Activated naive CD4-positive, alpha-beta T cell (primary cell): ENCODE measurements at places on chromosomes 7 and 10.

- DNase-seq = no peak
Observed at GRCh38 chr10:90775351-90776028, 82.3 kb downstream of the HTR7 start.

GRCh38 chr7:24501009-24501408, 72.2 kb upstream of the PALS2 start:
- no peak for DNase-seq

GRCh38 chr10:106913348-106913747, 251.2 kb downstream of the SORCS1 start:
- DNase-seq = no peak

DNA sequence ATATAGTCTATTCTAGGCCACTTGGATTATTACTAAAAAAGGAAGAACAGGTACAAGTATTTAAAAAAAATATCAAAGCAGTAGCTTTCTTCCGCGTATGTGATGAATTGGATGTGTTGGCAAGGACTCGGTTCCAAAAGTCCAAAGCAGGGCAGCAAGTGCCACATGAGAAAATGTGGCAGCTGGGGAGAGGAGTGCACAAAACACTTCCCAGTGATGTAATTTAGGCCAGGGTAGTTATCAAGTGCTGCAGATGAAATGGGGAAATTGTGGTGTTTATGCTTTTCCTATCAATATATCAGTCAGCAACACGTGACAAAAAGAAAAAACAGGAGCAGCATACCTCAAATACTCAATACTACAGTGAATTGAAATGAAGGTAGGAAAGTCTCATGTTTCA, 7.0 kb downstream of the RHOBTB1 start:
- no peak for DNase-seq

DNA sequence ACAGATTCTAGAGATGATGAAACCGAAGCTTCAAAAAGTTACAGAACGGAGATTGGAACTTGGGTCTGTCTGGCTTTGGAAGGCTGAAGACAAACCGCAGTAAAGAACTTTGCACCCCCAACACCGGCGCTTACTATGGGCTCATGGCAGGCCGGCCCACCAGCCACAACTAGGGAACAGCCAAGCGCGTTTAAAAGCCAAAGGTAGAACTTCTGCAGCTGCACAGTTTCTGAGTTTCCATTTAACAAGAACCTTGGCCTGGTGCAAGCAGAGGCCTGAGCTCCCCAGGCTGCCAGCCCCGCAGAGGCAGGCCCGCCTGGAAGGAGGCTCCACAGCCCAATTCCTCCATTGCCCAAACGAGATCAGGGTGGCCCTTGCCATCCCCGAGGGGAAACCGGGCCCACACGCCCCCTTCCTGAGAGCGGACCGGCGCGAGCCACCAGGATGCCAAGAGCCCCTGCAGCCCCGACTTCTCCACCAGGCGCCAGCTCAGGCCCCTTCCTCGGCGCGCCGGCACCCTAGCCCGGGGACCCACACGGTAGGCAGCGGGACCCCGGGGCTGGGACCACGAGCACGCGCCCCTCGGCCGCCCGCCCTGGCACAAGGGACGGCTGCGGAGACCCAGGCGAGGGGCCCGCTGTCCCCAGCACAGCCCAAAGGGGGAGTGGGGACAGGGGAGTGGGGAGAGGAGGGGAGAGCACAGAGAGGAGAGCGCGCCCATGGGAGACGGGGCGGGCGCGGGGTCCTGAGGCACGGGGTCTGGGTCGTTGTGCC, 566 bp downstream of the MAD1L1 start:
- DNase-seq = no peak

DNA sequence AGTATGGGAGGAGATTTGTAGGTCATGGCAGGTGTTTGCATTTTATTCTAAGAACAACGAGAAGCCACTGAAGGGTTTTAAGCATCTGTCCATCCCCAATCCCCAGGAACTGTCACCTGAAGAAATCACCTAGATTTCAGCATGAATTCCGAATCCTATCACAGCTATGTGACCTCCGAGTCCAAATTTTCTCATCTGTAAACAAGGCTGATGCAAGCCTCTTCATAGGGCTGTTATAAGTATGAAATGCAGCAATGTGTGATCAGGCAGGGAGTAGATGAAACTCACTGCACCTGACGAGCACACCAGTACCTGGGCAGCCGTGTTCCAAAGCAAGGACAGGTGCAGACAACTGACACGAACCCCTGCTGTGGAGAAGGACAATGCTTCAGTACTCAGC, 14.0 kb downstream of the HABP2 start:
- DNase-seq = no peak

DNA sequence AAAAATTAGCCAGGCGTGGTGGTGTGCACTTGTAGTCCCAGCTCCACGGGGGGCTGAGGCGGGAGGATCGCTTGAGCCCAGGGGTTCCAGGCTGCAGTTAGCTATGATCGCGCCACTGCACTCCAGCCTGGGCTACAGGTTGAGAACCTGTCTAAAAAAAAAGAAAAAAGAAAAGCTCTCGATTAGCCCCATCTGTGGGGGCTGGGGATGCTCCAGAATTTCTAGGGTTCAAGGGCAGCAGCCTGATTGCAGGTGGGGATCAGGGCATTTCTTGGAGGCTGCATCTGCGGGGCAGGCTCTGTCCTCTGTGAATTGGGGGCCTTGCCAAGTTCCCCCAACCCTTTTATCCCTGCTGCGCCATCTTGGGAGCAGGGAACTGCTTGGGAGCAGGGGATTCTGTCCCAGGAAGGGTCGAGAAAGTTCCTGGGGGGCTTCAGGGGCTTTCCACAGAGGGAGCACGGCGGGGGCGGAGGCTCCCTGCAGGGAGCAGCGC, 651 bp upstream of the ARPC1A start:
- no peak for DNase-seq

GRCh38 chr7:132359743-132360142, 216.5 kb downstream of the PLXNA4 start:
- DNase-seq = no peak

DNA sequence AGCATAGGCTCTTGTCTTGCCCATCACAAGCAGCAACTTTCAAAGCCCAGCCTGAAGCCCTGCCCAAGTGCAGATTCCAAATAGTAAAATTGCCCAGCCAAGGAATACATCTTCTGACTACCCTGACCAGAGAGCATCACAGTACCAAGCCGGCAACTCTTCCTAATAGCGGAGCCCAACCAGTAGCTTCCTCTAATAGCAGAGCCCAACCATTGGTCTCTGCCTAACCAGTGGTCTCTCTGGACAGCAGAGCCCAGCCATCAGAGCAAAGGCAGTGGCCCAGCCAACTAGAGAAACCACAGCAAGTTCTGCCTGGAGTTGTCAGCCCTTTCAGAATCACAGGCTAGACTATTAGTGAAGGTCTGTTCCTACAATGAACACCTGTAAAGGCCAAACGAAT, 285.6 kb downstream of the HGF start:
- DNase-seq = no peak

DNA sequence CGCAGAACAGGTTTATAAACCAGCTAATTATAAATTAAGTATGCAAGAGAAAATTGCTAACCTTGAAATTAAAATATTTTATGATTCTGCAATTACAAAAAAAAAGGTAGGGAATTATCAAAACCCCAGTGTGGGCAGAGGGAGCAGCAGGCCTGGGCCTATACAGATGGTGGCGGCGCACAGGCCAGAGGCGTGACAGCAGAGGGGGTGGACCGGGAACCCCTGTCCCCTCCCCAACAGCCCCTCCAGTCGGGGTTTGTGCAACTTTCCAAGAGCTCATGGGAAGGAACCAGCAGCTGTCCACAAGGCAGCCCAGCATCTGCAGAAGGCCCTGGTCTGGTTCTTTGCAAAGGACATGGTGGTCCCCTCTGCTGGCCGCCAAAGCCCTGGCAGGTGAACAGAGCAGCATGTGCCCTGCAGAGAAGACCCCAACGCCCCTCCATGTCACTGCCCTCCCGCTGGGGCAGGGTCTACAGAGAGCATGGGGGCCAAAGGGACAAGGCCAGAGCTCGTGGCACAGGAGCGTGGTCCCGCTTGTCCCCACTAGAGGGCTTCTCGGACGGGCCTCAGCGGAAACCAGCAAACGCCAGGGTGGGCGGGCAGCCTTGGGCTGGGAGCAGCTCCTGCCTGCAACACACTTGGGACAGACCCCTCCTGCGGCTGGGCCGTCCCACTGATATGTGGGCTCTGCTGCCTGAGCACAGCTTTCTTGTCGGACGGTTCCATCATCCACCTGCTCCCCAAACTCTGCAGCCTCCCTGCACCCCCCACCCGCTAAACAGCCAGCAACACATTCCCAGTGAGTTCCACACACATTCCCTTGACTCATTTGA, 75.1 kb downstream of the EBF3 start:
- peak; percentile 10 for DNase-seq

DNA sequence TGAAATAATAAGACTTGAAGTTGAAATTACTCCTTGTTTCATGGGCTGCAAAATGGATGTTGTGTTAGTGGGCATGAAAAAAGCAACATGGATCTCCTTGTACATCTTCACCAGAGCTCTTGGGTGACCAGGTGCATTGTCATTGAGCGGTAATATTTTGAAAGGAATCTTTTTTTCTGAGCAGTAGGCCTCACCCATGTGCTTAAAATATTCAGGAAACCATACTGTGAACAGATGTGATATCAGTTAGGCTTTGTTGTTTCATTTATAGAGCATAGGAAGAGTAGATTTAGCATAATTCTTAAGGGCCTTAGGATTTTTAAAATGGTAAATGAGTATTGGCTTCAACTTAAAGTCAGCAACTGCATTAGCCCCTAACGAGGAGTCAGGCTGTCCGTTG, 15.3 kb downstream of the STAG3 start:
- no peak for DNase-seq

- DNase-seq = no peak
Observed at GRCh38 chr10:13317474-13317873, 17.6 kb upstream of the PHYH start.

GRCh38 chr10:71725998-71726579, 6.5 kb upstream of the C10orf105 start:
- peak; percentile 37 for DNase-seq
